NCI-H2081 treated with DMSO at 0.1 percent for 48 hours (cell line): ENCODE measurements at places on chromosomes 13 and 19.

- DNase-seq, result no peak
Observed at GRCh38 chr13:45310341-45311131, 30.4 kb downstream of the TPT1 start.

GRCh38 chr19:15015946-15016542 lies 33.2 kb upstream of the CASP14 start:
- DNase-seq, result no peak

DNA sequence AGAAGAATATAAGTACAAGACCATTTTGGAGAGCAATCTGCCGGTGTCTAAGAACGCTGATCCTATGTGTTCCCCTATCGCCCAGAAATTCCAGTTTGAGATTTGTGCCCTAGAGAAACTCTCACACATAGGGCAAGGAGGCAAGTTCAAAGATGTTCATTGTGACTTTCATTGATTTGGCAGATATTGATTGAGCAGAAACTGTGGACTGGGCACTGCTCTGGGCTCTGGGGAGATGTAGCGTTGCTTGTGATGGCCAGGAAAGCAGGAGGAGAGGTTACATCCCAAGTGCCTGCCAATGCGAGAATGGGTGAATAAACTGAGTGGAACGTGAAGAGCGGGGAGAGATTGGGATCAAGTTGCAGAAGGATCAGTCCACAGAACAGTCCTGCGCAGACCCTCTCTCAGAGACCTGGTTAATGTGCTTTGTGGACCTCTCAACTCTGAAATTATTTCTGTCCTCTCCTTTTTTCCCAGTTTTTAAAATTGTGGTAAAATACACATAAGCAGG lies 123.9 kb upstream of the PEG3 start:
- no peak for DNase-seq

- no peak for DNase-seq
Observed at GRCh38 chr13:48346583-48346982, 43.0 kb downstream of the RB1 start.

DNA sequence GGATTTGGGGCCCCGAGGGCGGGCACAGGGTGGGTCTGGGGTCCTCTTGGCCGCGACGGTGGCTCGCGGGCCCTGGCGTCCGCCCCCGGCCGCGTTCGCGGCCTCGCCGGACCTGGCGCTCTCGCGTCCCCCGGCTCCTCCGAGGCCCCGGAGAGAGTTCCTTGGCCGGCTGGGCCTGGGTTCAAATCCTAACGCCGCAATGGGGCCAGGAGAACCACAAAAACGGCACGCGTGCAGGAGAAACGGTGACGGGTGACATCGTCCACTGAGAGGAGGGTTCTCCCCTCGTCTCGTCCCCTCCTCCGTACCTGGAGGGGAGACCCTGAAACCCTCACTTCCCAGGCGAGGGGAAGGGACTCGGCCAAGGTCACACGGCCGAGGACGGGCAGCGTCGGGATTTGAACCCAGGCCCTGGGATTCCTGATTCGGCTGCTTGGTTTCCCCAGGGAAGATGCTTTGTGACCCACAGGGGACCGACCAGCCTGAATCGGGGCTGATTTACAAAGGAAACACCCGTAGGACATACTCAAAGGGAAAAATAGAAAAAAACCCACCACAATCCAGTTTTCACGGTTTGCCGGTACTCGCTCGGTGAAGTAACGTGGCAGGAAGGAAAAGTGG lies 624 bp downstream of the SAFB start:
- DNase-seq, result no peak

DNA sequence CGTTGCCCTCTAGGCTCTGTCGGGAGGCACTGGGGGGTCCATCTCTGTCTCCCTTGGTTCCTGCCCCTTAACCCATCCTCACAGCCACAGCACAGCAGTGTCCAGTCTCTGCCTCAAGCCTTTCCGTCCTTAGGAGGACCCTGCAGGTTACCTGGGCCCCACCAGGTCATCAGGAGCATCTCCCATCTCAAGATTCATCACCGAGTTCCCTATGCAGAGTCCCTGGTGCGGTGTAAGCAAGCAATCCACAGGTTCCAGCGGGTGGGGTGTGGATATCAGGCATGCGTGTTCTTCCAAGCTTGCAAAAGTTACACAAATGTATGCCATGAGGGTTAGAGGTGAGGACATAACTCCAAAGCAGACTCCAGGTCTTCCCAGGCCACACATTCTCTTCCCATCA lies 20.9 kb upstream of the GAS6 start:
- no peak for DNase-seq

GRCh38 chr13:81917810-81918209 lies 1576.9 kb upstream of the SPRY2 start:
- no peak for DNase-seq

DNA sequence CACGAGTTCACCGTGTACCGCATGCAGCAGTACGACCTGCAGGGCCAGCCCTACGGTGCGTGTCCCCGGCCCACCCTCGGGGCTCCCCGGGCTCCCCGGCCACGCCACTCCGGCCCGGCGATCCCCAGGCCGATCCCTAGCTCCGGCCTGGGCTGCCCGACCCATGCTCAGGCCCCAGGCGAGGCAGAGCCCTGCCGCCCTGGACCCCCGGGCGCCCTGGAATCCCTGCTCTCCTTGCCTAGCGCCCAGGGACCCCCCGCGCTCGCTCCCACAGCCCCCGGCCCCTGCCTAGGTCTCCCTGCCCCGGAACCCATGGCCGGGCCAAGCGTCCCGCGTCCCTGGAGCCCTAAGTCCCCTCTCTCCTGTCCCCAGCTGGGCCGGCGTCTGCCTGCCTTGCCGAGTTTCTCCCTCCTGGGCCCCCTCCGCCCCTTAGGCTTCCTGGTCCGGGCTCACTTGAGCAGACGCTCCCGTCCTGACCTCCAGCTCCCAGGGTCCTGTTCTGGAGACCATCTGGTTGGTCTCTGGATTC lies 494 bp downstream of the NCLN start:
- no peak for DNase-seq
